ENCODE measurements at places on chromosomes 13 and 19.
A peak's percentile ranks its signal among the peaks of the same experiment; 100 is the strongest.

DNA sequence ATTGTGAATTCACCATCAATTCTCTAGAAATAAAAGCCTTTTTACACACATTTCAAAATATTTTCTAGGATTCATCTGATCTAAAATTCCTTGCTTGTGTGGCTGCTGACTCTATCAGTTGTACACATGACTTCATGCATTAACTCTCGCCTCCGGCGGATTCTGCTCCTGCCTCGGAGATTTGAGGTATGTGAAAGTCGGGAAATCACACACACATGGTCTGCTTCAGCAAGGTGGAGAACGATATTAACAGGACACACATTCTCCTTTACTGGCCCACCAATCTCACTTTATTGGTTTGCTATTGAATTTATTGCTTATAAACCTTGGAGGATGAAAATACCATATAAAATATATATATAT, 855.7 kb downstream of the SLITRK5 start:
- no peak for DNase-seq

DNA sequence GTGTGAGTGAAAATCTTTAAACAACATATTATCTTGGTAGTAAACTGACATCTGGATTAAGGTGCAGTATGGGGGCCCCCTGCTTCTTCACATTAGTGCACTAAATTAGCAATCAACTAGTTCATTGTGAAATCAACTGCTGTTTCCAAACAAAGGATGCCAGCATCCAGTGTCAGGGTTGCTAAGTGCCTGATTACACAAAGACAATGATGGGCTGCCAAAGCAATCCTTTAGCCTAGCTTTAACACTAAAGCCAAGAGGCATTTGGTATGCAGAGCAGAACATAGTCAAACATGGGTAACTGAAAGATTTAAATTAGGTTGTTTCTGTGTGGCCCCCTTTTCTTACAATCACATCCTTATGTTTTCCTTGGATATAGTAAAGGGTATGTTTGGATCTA, 543.1 kb upstream of the SLITRK5 start:
- no peak for DNase-seq

GRCh38 chr19:58366585-58367430, 4.3 kb upstream of the ZNF497 start:
- no peak for DNase-seq

- DNase-seq = no peak
These were observed 27.4 kb downstream of the IL12RB1 start for GRCh38 chr19:18059297-18059696.

GRCh38 chr13:114166381-114167131, 12.5 kb upstream of the CFAP97D2 start:
- DNase-seq = no peak

DNA sequence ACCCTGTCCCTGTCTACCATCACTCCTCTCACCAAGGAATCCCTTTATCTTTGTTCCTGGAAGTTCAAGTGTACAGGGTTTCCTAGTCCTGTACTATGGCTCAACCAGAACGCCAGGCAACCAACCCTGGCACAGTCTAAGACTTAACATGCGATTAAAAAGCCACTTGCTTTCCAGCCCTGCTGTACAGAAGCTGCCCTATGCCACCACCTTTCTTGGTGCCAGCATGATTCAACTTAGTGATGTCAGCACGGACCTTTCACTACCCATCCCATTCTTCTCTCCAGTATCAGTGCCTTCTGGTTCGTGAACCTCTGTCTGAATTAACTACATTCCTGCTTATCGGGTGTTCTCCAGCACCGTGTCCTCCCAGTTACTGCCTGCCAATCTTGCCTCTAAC, 151.1 kb downstream of the KLF12 start:
- DNase-seq = no peak

DNA sequence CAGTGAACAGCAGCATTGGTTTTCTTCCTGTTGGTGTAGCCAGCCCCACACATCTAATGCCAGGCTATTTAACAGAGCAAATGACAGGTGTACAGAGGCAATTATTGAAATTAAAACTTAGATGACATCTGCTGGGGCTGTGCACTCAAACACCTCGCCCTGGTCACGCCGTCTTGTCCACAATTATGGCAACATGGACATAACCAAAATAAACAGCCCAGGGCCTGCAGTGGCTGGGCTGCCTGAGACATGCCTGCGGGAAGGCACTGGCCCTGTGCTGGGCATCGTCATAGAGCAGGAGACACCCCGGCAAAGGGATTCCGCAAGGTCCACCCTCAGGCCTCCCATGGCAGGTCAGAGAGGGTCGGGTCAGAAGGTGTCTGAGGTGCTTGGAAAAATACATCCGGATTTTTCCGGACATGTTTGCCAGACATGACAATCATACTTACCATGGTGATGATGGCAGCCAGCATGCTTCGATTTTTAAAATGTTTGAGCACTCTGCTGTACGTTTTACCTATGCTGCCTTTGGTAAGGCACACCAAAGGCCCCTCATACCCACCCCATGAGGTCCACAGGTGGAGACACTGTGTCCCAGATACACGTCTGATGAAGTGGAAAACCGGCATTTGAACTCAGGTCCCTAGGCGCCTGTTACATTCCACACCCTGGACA, 47.8 kb downstream of the TSHZ3 start:
- no peak for DNase-seq

DNA sequence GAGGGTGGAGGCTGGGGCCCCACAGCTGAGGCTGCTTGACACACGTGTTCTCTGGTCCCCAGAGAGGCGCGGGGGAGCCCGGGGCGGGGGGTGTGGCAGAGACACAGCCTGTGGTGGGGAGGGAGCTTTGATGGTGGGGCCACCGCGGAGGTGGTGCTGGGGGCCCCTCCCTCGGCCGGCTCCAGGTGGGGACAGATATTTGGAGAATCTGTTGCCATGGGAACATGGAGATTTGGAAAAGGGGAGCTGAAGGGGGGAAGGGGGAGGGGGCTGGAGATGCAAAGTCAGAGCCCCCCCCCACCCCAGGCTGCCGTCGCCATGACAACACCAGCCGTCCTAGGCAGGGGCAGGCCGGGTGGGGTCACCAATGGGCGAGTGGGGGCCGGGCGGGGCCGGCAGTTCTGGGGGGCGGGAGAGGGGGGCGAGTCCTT, 1.2 kb downstream of the PRKCG start:
- DNase-seq = peak; percentile 52

DNA sequence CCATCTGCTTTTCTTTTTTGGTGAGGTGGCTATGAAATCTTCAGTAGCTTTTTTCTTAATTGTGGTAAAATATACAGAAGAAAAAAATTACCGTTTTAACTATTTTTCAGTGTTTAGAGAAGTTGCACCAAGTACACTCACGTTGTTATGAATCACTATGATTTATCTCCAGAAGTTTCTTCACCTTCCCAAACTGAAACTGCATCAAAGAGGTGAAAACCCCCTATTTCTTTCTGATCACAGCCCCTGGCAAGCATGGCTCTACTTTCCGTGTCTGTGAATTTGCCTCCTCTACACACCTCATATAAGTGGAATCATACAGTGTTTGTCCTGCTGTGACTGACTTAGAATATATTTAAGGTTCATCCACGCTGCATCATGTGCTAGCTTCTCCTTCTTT, 15.6 kb upstream of the SIGLEC10 start:
- DNase-seq = no peak

- DNase-seq = peak; percentile 21
These were observed 626.9 kb downstream of the EFNB2 start for GRCh38 chr13:105908586-105908985.

GRCh38 chr19:6677495-6677882, 7.5 kb upstream of the TNFSF14 start:
- DNase-seq = no peak

DNA sequence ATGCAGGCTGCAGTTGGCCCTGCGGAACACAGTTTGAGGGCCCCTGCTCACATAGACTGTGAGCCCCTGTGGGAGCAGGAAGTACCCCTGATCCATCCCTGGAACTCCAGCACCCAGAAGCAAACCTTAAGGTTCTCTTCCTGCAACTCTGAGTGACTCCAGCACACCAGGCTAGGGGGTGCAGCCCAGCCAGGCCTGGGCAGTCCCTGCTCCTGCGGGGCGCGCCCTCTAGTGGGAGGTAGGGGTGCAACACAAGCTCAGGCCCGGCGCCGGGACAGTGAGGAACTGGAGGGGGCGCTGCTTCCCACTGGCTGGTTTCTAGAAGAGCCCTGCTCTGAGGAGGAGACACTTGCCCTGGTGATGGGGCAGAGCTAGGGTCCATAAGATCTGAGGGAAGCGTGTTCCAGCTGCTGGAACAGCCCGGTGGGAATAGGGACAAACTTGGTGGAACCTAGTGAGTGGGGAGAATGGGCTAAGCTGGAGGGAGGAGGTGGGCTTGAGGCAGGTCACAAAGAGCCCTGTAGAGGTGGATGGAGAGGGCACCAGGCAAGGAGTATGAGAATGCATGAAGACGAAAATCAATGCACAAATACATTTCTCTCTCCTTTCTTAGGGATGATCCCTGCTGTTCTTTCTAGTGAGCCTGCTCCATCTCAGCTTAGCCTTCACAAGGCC, 5.0 kb downstream of the ZSCAN5A start:
- DNase-seq = peak; percentile 58

- DNase-seq = no peak
These were observed 23.3 kb upstream of the SPART start for GRCh38 chr13:36369268-36370107.

DNA sequence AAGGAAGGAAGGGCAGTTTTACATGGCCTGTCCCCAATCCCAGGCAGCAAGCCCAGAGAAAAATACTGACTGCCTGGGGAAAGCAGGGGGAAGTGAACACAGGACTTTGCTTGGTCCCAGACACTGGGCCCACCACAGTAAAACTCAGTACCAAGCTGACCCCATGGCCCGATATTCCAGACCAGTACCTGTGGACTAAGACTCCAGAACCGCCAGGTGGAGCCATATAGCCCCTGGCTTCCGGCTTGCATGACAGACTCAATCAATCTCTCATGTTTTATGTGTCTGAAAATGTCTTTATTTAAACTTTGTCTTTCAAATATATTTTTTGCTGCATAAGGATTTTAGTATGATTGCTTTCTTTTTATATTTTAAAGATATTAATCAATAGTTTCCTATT, 767.9 kb upstream of the SLITRK6 start:
- no peak for DNase-seq

- DNase-seq = no peak
These were observed 6.2 kb downstream of the ACOD1 start for GRCh38 chr13:76954538-76954937.

DNA sequence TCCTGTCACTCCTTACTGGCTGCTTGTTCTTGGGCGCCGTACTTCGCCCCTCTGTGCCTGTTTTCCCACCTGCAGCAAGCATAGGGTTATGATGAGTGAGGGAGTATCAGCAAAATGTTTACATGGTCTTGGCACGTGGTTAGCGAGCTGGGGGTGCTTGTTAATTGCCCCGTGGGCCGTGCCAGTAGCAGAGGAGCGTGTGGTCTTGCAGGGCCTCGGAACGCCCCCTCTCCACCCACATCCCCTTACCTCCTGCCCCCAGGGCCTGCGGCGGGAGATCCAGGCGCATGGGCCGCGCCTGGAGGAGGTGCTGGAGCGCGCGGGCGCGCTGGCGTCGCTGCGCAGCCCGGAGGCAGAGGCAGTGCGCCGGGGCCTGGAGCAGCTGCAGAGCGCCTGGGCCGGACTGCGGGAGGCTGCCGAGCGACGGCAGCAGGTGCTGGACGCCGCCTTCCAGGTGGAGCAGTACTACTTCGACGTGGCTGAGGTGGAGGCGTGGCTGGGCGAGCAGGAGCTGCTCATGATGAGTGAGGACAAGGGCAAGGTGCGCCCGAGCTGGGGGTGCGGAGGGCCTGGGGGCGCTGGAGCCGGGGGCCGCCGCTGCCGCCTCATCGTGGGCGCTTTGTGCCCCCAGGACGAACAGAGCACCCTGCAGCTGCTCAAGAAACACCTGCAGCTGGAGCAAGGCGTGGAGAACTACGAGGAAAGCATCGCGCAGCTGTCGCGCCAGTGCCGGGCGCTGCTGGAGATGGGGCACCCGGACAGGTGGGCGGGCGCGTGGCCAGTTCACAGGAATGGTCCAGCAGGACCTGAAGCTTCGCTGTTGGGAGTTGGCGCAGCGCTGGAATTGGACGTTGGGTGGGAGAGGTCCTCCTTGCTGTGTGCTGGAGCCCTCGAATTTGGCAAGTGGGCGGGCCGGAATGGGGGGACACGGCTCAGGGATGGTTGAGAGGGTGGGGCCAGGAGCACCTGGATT, 22.5 kb upstream of the SHKBP1 start:
- DNase-seq = no peak

- no peak for DNase-seq
These were observed at the start of gene ZNF560 for GRCh38 chr19:9498183-9498902. ZNF560 (minus strand) TSS chr19:9498616; CDS start chr19:9475313, 23,303 bp downstream.

GRCh38 chr19:32662186-32662585, 12.8 kb downstream of the ANKRD27 start:
- no peak for DNase-seq

GRCh38 chr13:30846866-30847265, 59.2 kb upstream of the MEDAG start:
- no peak for DNase-seq

GRCh38 chr13:42064259-42064658, 15.8 kb downstream of the DGKH start:
- no peak for DNase-seq

- no peak for DNase-seq
These were observed 15.3 kb upstream of the RANBP3 start for GRCh38 chr19:5993201-5993600.

- DNase-seq = peak; percentile 45
These were observed at the start of gene RYR1 for GRCh38 chr19:38433268-38433733. RYR1 (plus strand) TSS chr19:38433691; CDS start chr19:38433830, 139 bp downstream.

DNA sequence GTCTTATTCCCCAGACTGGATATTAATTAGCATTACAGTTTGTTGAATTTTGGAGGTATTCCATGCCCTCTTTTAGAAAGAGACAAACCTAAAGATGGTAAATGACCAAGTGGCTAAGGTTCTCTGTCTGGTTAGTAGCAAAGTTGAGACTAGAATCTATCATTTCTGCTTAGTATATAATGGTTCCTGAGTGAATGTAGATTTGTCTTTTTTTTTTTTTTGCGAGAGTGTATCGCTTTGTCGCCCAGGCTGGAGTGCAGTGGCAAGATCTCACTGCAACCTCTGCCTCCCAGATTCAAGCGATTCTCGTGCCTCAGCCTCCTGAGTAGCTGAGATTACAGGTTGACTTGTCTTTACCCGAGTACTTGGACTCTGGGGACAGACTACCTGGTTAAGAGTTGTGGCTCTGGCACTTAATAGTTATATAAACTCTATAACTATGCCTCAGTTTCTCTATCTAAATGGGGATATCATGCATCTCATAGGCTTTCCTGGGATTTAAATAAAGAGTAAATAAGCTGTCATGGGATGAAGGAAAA, 2.7 kb downstream of the NAA16 start:
- DNase-seq = no peak

- no peak for DNase-seq
These were observed 76.9 kb downstream of the ITGBL1 start for GRCh38 chr13:101529422-101529821.

DNA sequence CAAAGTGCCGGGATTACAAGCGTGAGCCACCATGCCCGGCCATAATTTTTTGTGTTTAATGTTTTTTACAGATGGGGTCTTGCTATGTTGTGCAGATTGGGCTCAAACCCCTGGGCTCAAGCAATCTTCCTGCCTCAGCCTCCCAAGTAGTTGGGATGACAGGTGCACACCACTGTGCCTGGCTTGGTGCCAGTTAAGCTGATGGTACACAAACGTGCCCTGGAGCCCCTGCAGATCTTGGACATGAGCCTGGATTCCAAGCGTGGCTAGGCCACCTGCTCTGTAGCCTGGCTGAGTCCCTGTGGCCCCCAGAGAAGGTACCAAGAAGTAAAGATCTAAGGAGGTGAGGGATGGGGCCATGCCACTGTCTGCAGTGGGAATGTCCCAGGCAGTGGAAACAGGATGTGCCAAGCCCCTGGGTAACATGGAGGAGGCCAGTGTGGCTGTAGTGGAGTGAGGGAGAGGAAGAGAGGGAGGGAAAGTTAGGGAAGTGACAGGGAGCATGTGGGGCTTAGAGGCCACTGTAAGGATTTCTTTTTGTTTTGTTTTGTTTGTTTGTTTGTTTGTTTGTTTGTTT, 7.0 kb downstream of the PRODH2 start:
- DNase-seq = no peak
